ENCODE measurements at places on chromosomes 5 and 9. TPM values are rescaled to one million over a fixed set of nuclear protein-coding genes. Genes with fewer than 3 reads are reported as not detected.

GRCh38 chr9:20640331-20641187 is 18.3 kb upstream of the MLLT3 start:
- peak; percentile 78 for DNase-seq
- no peaks in the 10 kb centered on the region for H3K4me1 ChIP-seq
- no peaks in the 10 kb centered on the region for H3K36me3 ChIP-seq
- H3K27ac ChIP-seq = no peak overlapping the region
- H3K27me3 ChIP-seq = no peaks in the 10 kb centered on the region

- peak overlapping the region; percentile 94 for H3K27ac ChIP-seq
- no peak overlapping the region for H3K4me3 ChIP-seq
- H3K4me1 ChIP-seq = peaks cover 40% of the 10 kb centered on the region
- H3K36me3 ChIP-seq = 0 out of 2 replicates have a peak, but pooled peaks cover 4% of the 10 kb centered on the region
- H3K27me3 ChIP-seq = no peaks in the 10 kb centered on the region
- no peak for DNase-seq
Observed at GRCh38 chr9:78871086-78871451, 574.1 kb downstream of the PSAT1 start.

DNA sequence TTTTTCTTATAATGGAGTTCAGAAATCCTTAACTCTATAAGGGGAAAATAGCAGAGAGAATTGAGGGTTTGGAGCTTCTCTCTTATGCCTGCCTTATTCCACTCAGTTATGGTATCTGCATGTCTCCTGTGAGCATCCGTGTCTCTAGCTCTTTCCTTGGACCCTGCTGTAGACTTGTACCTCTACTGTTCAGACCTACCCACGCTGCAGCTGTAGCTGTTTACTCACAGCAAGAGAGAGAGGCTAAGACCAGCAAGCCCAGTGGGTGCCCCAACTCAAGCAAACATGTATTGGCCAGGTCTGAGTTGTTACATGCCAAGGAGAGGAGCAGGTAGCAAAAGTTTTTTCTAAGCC is 7.1 kb upstream of the PCSK1 start:
- H3K27ac ChIP-seq = no peak overlapping the region
- no peaks in the 10 kb centered on the region for H3K36me3 ChIP-seq
- no peak for DNase-seq
- peaks cover 16% of the 10 kb centered on the region for H3K27me3 ChIP-seq
- no peaks in the 10 kb centered on the region for H3K4me1 ChIP-seq

- no peak for DNase-seq
- no peak overlapping the region for H3K27ac ChIP-seq
- no peak overlapping the region for H3K4me3 ChIP-seq
- no peaks in the 10 kb centered on the region for H3K36me3 ChIP-seq
Observed at GRCh38 chr9:130766021-130766926, 68.8 kb upstream of the ABL1 start.

- no peak overlapping the region for H3K27ac ChIP-seq
- no peak overlapping the region for H3K4me3 ChIP-seq
- peaks cover 33% of the 10 kb centered on the region for H3K4me1 ChIP-seq
- no peak for DNase-seq
Observed at GRCh38 chr5:51650824-51651223, 267.6 kb downstream of the ISL1 start.

DNA sequence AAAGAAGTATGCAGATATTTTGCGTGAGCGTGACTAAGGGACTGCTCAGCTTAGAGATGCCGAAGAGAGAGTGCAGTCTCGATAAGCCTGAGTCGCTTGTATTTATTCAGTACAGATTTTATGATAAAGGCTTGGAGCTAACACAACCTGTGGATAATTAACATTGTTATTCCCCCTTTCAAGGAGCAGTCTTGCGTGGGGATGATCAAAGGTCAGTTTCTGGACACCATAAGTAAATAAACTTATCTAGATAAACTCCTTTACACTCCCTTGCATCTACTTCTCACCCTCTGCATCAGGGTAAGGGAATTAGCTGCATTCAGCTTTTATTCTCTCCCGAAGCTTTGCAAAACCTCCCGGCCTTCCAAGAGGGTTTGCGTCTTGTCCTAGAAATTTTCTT is 357.8 kb upstream of the ST8SIA4 start:
- H3K27ac ChIP-seq = no peak overlapping the region
- H3K4me1 ChIP-seq = no peaks in the 10 kb centered on the region
- H3K36me3 ChIP-seq = no peaks in the 10 kb centered on the region
- no peak overlapping the region for H3K4me3 ChIP-seq

GRCh38 chr9:133460405-133461175 is 812 bp downstream of the CACFD1 start:
- H3K27ac ChIP-seq = no peak overlapping the region
- DNase-seq = peak; percentile 28

DNA sequence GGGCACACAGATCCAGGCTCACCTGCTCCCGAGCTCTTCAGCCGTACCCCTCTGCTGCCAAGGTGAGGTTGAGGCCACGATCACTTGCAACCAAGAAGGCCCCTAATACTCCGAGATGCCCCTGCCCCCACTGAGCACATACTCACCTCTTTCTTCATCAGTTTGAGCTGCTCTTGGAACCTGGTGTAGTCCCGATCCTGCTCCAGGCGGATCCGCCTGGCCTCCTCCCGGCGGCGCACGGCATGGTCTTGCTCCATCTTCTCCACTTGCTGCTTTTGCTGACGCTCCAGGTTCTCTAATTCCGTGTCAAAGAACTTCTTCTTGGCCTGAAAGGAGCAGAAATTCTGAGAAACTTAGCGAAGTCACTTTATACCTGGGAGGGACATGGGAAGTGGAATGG is 75.7 kb upstream of the FBXW11 start:
- no peak overlapping the region for H3K4me3 ChIP-seq
- H3K36me3 ChIP-seq = no peaks in the 10 kb centered on the region
- DNase-seq = no peak
- no peak overlapping the region for H3K27ac ChIP-seq

- no peaks in the 10 kb centered on the region for H3K4me1 ChIP-seq
- H3K27me3 ChIP-seq = no peaks in the 10 kb centered on the region
- H3K4me3 ChIP-seq = no peak overlapping the region
- H3K27ac ChIP-seq = no peak overlapping the region
Observed at GRCh38 chr9:123590499-123590898, 234.5 kb downstream of the CRB2 start.

DNA sequence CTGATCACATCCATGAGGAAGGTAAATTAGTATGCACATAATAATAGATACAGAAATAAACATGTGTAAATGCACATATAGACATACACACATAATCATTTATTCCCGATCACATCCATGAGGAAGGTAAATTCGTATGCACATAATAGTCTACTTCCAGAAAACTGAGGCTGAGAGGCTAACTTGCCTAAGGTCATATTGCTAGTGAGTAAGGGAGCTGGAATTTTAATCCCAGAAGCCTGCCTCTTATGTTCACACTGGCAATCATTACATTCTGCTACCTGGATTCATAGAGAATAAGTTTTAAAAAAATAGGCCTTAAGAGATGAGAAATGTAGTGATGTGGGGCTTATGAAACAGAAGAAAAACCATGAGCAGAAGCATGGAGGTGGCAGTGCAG is 716.3 kb downstream of the BRINP1 start:
- no peaks in the 10 kb centered on the region for H3K27me3 ChIP-seq
- no peaks in the 10 kb centered on the region for H3K36me3 ChIP-seq
- DNase-seq = no peak
- no peak overlapping the region for H3K4me3 ChIP-seq

- H3K27me3 ChIP-seq = peaks cover 19% of the 10 kb centered on the region
- no peaks in the 10 kb centered on the region for H3K36me3 ChIP-seq
- H3K4me1 ChIP-seq = no peaks in the 10 kb centered on the region
- DNase-seq = no peak
- no peak overlapping the region for H3K27ac ChIP-seq
Observed at GRCh38 chr9:99491408-99492158, 269.5 kb downstream of the SEC61B start.

DNA sequence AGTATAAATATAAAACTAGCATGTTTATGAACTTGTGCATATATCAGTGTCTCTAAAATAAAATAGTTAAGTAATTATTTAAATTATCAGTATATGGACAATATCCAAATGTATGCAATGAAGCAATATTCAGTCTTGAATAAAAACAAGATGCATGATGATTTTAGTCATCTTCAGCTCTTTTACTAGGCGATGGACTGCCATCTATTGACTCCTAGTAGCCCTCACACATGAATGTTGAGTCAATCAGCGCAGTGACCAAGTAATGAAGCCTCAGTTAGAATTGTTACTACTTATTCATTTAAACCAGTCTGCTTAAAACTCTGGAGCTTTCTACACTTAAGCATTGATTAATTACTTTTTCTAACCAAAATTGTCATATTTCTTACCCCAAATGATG is 92.9 kb upstream of the GRHPR start:
- H3K27me3 ChIP-seq = no peaks in the 10 kb centered on the region
- H3K27ac ChIP-seq = no peak overlapping the region
- no peaks in the 10 kb centered on the region for H3K36me3 ChIP-seq
- H3K4me1 ChIP-seq = no peaks in the 10 kb centered on the region
- DNase-seq = peak; percentile 32
- no peak overlapping the region for H3K4me3 ChIP-seq

DNA sequence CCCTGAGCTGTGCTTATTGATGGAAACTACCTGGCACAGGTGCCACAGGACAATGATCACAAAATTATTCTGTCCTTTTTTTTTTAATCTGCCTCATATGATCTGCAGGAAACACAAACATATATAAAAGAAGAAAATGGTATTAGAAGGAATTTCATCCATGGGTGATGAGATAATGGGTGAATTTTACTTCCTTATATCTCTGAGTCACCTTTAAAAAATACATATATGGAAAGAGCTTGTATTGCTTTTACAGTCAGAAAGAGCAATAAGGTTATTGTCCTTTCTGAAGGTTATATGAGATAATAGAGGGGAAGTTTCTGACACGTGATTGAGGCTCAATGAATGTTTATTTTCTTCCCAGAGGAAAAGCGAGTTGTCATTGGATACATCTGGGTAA is 31.6 kb downstream of the NEURL1B start:
- DNase-seq = no peak
- no peaks in the 10 kb centered on the region for H3K27me3 ChIP-seq
- no peaks in the 10 kb centered on the region for H3K4me1 ChIP-seq
- no peak overlapping the region for H3K4me3 ChIP-seq

GRCh38 chr9:126628146-126628545 is 14.4 kb downstream of the LMX1B start:
- H3K27ac ChIP-seq = no peak overlapping the region
- no peaks in the 10 kb centered on the region for H3K4me1 ChIP-seq
- H3K36me3 ChIP-seq = no peaks in the 10 kb centered on the region

GRCh38 chr9:87350915-87351314 is 146.8 kb upstream of the DAPK1 start:
- no peaks in the 10 kb centered on the region for H3K36me3 ChIP-seq
- H3K4me3 ChIP-seq = no peak overlapping the region
- no peak overlapping the region for H3K27ac ChIP-seq
- no peak for DNase-seq
- H3K4me1 ChIP-seq = no peaks in the 10 kb centered on the region

- H3K4me1 ChIP-seq = peaks cover 31% of the 10 kb centered on the region
- H3K27me3 ChIP-seq = no peaks in the 10 kb centered on the region
- no peak overlapping the region for H3K27ac ChIP-seq
- no peak for DNase-seq
- no peak overlapping the region for H3K4me3 ChIP-seq
Observed at GRCh38 chr5:40479939-40480338, 199.8 kb upstream of the PTGER4 start.

- DNase-seq = peak; percentile 87
- 0 out of 2 replicates have a peak overlapping the region, but pooled peaks have one; percentile 10 for H3K4me3 ChIP-seq
- peak overlapping the region; percentile 71 for H3K27ac ChIP-seq
- no peaks in the 10 kb centered on the region for H3K36me3 ChIP-seq
Observed at GRCh38 chr9:121278477-121279261, 10.7 kb downstream of the GSN start.

Gene SPAAR
- 0.35 TPM for total RNA-seq

Gene PLAC8L1
- not detected for total RNA-seq

Gene EGFLAM
- not detected for total RNA-seq
